ENCODE measurements at places on chromosomes 5 and 9.

- no peak for DNase-seq
Measured at GRCh38 chr5:36985387-36985786, 108.8 kb downstream of the NIPBL start.

GRCh38 chr5:14183187-14183939, 40.2 kb downstream of the TRIO start:
- DNase-seq, result no peak

DNA sequence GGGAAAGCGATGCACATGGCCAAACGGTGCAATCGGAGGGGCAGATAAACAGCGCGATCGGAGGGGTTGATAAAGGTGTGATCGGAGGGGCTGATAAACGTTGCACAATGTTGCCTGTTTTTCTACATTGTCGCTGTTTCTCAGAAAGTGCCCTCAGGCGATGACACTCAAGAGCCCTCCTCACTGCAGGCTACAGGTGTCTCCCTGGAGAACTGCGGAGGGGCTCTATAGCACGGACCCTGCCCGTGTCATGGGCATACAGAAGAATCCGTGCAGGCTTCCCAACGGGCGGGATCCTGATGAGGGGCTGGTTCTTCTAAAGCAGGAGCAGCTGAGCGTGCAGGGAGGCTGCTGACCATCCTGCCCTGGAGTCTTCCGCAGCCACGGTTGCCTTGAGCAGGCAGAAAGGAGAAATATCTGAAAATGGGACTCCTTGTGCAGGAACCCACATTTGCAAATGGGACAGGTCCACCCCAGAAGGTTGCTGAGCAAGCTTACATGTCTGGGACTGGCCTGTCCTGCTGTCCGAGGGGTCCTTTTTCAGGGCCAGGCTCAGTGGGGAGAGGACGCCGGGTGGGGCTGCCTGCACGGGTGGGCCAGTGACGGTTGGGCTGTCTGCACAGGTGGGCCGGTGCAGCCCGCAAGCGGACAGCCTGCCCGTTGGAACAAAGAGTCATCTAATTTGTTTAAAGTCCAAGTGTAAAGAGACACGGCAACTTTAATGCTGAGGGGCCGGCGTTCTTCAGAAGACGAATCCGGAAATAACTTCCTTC, 25.1 kb upstream of the LPCAT1 start:
- DNase-seq, result no peak

- DNase-seq, result no peak
Measured at GRCh38 chr5:171667341-171668096, 118.1 kb upstream of the SMIM23 start.
